Calu3 (cell line): ENCODE measurements at places on chromosomes 6 and 20.

GRCh38 chr6:148700741-148701311 is 46.0 kb upstream of the UST start:
- DNase-seq: no peak

DNA sequence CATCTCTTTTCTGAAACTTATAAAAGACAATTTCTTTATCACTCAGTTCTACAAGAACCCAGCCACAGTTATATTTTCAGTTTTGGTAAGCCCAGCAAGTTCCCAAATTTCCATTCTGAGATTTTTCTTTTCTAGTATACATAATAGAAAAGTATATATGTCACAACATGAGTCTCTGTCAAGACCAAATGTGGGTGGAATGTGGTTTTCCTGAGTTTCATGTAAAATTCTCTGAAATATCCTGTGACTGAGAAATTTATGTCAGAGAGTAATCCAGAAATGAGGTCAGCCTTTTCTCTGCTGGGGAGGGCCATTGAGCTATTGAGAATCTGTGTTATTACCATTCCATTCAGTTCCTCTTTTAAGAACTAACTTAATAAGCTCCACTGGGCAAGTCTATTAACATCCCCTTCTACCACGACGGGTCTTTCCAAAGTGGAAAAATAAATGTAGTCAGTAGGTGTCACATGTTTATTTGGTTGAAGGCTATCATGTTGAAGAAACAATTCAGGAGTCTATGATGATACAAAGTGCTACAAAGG is 100.7 kb upstream of the HMGN3 start:
- no peak for DNase-seq

GRCh38 chr6:149464411-149464810 is 20.4 kb downstream of the ZC3H12D start:
- DNase-seq: no peak

- no peak for DNase-seq
These were observed 11.9 kb upstream of the LATS1 start for GRCh38 chr6:149729824-149730223.

GRCh38 chr6:106752641-106753040 is 123.3 kb downstream of the QRSL1 start:
- DNase-seq: no peak
